Esophagus squamous epithelium (tissue), 5 donors: ENCODE measurements at places on chromosomes 1 and 21.

DNA sequence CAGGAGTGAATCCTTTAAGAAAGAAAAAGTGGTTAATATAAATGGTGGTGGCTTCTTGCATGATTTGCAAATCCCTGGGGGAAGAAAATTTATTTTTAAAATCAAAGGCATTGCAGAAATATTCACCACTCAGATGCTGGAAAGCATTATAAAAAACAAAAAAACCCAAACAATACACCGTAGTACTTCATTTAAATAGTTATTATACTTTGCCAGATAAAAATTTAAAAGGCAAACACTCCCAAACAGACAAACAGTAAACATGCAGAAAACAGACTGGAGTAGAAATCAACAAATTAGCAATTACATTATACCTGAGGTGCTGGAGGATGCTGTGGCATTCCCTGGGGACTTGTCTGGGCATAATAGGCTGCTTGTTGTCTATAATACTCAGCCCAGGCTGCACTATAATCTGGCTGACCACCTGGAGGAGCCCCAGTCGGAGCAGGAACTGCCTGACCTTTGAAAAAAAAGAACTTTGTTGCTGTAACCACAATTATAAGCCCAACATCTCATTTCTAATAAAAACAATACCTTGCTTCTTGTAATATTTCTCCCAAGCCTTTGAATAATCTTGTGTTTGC is 29.9 kb downstream of the FUBP1 start:
- DNase-seq, result no peak

DNA sequence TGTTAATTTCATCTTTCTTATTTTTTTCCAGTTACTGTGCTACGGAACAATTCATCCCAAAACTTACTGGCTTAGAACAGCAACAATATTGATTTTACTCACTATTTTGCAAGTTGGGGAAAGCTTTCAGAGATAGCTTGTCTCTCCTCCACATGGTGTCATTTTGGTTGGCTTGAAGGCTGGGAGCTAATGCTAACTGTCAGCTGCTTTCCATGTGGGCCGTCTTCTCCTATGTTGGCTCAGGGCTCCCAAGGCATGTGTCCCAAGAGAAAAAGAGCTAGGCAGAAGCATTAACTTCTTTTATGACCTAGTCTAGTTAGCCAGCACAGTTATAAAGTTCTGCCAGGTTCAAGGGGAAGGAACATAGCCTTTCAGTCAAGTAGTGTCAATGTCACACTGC is 33.9 kb upstream of the CASQ2 start:
- no peak for DNase-seq

DNA sequence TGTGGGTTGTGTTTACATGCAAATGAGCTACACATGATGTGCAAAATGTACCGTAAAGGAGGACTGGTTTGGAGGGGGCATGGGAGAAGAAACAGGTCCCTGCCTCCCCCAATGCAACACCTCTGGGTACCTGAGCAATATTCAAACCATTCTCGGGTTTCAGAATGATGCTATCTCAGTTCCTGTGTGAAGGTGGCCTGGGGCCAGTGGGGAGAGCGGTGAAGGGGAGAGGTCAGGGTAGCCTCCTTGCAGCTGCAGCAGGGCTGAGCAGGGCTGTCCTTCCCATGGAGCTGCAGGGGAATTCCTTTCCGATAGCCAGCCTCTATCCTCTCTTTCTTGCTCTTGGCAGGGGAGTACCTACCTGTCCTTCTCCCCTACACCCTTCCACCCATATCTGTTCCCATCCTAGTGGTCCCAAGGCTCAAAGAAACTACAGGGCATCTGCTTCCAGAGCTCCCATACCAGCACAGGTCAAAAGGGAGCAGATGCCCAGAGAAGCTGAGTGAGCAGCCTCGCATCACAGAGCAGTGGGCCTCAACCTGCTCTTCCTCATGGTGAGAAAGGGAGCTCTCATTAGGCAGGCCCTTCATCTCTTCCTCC is 11.9 kb downstream of the MEF2D start:
- no peak for DNase-seq

- no peak for DNase-seq
These were observed 178.8 kb downstream of the FGGY start for GRCh38 chr1:59475737-59476136.

DNA sequence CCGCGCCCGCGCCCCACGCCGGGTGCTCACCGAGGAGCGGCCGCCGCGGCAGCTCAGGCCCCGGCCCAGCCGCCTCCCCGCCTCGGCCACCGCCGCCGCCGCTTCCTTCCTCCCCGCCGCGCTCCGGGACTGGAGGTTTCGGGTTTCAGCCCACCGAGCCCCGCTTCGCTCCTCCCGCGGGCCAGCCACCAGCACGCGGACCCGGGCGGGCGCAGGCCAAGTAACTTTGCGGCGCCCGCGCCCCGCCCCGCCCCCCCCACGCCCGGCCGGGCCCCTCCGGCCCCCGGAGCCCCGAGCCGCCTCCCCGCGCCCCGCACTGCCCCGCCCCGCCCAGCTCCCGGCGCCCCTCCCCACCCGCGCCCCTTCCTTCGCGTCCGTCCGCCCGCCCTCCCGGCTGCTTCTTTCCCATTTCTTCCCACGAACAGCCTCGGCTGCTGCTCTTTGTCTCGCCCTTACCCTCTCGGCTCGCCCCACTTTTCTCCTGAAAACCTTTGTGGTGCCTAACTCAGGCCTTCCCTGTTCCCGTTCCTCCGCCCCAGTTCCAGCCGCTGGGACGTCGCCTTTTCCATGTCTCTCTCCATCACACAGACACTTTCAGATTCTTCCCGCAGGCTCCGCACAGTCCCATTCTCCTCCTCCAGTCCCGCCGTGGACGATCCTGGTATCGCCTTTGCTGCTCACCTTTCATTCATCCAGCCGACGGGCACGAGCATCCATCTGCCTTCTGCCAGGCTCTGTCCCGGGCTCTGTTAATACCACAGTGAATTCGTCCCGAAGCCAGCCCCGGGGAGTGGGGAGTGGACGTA is at the start of gene GPR161:
TSS of gene GPR161 (minus strand) at position 222 of the 806 bp plus-strand sequence. CDS start 32,080 bp downstream, outside the sequence.
- DNase-seq, result no peak

DNA sequence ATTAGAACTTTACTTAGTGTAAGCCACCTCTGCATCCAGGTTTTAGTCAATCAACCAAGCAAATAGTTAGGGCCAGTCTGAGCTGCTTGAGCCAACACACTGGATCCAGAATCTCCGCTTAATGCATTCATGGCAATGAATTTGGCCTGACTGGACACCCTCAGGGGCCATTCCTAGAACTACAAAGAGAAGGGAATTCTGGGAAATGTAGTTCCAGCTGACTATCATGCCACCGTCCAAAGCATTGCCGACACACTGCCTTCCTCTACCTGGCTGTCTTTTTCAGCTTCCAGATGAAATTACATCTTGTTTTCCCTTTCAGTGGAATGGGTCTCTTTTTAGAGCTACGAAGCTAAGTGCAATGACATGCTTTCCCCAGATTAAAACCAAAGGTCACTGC is 163.0 kb upstream of the IGSF21 start:
- no peak for DNase-seq

DNA sequence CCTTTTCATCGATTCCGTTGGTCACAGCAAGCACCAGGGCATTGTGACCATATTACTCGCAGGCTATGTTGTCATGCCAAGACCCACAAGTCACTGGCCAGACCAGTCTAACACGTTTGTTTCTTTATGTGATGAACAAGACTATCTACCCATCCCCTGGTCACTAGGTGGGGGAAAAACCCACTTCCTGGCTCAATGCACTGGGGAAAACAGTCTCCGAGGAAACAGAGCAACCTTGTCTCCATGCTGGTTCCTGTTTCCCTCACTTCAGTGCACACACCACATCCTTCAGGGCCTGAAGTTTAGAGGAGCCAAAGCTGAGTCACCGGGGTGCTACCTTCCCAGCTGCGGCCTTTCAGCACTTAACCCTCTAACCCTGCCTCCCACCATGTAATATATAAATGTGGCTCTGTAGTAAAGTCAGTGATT is 20.9 kb downstream of the ERICH3 start:
- DNase-seq, result no peak

DNA sequence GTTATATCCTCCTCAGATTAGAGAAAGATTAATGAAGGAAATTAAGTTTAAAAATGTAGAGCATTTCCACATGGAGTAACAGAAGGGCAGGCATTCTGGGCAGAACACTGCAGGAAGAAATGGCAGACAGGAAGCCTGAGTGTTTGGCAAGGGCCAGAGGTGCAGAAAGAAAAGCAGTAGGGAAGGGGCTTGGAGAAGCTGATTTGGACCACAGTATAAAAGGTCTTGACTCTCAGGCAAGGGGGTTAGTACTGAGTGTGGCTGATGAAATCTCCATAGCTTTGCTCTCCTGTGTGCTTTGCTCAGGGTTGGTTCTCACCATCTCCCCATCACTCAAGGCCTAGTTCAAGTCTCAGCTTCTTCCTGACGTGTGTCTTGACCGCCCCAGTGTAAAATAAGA is 80.2 kb downstream of the SLC45A1 start:
- DNase-seq, result no peak

- DNase-seq, result no peak
These were observed 15.5 kb downstream of the CNIH3 start for GRCh38 chr1:224631462-224632115.

DNA sequence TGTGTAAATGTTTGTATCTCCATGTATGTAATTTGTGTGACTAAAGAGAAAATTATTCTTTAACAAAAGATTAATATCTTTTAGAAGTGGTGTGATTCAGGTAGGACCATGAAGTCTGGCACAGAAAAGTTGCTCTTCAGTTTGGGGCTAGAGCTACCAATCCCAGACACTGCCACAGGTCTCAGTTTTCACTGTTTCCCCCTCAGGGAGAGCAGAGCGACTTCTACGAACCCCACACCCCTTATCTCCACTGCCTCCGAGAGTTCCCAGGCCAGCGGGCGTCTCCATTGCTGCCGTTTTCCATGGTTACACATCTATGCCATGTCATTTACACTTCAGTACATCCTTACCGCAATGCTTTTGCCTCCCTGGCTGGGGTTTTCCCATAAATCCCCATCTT is 93.0 kb upstream of the SMYD2 start:
- DNase-seq, result no peak

DNA sequence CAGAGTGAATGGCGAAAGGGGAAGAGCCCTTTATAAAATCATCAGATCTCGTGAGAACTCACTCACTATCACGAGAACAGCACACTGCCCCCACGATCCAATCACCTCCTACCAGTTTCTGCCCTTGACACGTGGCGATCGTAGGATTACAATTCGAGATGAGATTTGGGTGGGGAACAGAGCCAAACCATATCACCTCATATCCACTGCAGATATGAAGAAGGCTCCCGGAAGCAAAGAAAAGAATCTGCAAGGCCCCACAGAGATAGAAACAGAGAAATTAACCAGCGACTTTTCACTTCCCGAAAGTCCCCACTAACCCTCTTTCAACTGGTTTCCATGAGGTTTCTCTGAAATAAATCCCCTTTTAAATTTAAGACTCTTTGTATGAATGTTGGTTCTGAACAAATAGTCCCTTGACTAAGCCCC is 86.2 kb upstream of the IRF2BP2 start:
- no peak for DNase-seq

- DNase-seq, result no peak
These were observed 81.4 kb downstream of the CYYR1 start for GRCh38 chr21:26491663-26492062.

- no peak for DNase-seq
These were observed 16.7 kb upstream of the COL6A2 start for GRCh38 chr21:46081022-46081861.
